ENCODE measurements at places on chromosomes 12 and 14. TPM values are rescaled to one million over a fixed set of nuclear protein-coding genes. Genes with fewer than 3 reads are reported as not detected.

DNA sequence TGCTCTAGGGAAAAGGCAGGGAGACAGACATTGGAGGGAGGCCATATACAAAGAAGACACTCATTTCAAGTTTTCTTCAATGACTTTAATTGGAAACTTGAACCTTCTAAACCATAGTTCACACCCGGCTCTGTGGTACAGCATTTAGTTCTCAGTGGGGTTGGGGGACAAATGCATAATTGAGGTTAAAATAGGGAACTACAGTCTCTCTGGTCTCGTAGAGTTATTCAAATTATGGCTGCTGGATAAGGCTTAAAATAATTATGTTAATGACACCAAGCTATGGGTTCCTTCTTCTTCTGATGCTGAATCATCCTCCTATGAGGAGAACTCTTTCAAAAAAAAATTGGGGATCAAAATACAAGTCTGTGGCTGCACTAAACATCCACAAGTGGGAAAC is 3.8 kb upstream of the RPAP3 start:
- peaks cover 35% of the 10 kb centered on the region for H3K4me1 ChIP-seq
- no peak for DNase-seq
- H3K36me3 ChIP-seq, result no peaks in the 10 kb centered on the region
- H3K27ac ChIP-seq, result no peak overlapping the region

DNA sequence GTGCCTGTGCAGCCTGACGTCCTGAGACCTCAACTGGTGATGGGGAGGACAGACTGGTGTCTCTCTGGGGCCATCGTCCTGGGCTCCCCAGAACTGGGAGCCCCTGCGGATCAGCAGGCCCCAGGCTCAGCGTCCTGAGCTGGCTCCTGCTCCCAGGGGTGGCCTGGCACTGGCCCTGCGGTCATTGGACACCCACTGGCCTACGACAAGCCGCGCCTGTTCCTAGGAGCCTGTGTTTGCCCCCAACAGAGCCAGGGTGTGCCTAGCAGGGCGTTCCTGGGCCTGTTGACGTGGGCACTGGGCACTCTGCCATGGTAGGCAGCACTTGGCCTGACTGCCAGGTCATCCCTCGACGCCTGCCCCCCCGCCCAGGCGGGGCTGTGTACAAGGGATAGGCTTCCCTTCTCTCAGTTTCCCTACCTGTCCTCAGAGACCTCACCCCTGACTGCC is 8.4 kb downstream of the ADSS1 start:
- H3K27ac ChIP-seq, result peak overlapping the region; percentile 31
- H3K36me3 ChIP-seq, result no peaks in the 10 kb centered on the region
- no peaks in the 10 kb centered on the region for H3K27me3 ChIP-seq
- peaks cover 34% of the 10 kb centered on the region for H3K4me1 ChIP-seq
- peak; percentile 85 for DNase-seq
- H3K4me3 ChIP-seq, result no peak overlapping the region

DNA sequence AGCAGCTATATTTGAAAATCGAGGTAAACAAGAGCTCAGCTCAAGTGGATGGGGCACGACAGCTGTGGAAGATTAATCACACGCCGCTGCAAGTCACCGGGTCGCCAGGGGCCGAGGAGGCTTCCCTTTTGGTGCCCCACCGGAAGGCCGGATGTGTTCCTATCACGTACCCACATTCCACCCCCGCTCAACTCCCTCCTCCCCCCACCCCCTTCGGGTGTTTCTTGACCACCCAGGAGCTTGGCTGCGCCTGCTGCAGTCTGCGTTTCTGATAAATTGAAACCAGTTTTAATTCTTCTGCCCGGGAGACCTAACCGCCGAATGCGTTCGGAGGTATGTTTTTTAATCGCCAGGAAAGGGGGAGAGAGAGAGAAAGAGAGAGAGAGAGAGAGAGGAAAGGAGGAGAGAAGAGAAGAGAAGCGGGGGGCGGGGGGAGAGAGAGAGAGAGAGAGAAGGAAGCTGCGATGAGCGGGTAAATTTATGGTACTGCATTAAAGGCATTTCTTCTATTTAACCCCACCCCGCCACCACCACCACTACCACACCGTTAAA is 1.8 kb downstream of the SLC8A3 start:
- H3K36me3 ChIP-seq, result no peaks in the 10 kb centered on the region
- peaks cover 35% of the 10 kb centered on the region for H3K27me3 ChIP-seq
- H3K27ac ChIP-seq, result no peak overlapping the region
- H3K4me1 ChIP-seq, result peaks cover 17% of the 10 kb centered on the region

DNA sequence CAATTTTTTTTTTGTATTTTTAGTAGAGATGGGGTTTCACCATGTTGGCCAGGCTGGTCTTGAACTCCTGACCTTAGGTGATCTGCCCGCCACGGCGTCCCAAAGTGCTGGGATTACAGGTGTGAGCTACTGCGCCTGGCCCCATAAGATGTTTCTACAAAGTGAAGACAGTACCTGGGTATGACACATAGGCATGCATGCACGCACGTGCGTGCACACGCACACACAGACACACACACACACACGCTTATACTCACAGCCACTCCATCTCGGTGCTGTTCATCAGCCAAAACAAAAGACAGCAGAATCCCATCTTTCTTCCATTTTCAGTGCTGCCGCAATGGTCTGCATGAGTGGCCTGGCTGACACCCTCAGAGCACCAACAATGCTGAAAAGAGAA is 63.9 kb downstream of the VCPKMT start:
- no peak overlapping the region for H3K27ac ChIP-seq
- DNase-seq, result no peak
- no peaks in the 10 kb centered on the region for H3K27me3 ChIP-seq
- H3K4me3 ChIP-seq, result no peak overlapping the region
- H3K4me1 ChIP-seq, result peaks cover 10% of the 10 kb centered on the region

ADIPOR2 gene
- total RNA-seq, result 83.8 TPM

FAM186B gene
- total RNA-seq, result 0.65 TPM

SLCO1A2 gene
- total RNA-seq, result 3.5 TPM

HOXC4 gene
- total RNA-seq, result 0.47 TPM

CCDC85C gene
- 15.3 TPM for total RNA-seq
